Tongue (tissue), 3 donors: ENCODE measurements at places on chromosomes 4 and X. TPM values are rescaled to one million over a fixed set of nuclear protein-coding genes. Genes with fewer than 3 reads are reported as not detected.

DNA sequence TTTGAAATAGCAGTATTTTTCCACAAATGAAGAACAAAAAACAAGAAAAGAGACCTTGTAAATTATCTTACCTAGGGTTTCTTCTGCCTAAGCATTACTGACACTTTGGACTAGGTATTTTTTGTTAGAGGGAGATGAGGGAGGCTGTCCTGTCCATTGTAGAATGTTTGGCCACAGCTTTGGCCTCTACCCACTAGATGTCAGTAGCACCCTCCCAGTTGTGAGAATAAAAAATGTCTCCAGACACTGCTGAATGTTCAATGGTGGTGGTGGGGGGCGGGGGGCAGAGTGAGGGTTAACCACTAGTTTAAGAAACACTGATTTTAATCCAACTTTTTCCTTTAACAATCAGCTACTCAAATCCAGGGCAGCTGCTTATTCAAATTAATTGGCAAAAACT is 25.8 kb downstream of the OTUD4 start:
- peak; percentile 41 for DNase-seq

DNA sequence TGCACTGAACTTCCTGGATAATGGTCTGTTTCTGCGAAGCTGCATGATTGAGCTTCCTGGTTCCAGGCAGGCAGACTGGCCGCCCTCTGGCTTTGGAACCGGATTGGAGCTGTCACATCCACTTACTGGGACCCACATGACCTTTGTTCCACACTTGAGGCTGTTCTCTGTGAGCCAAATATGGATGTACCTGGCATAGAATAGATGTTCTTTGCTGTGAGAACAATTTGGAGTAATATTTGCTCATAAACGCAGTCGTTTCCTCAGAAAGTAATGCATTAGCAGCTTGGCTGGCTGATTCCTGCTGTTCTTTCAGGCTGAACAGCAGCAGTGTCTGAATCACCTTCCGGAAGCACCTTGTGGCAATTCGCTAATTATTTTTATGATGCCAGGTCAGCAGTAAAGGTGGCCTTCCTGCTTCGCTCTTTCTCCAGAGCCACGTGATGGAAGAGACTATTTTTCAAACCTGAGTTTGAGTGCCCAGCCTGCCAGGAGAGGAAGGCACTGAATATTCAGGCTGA is 78.1 kb upstream of the BOD1L1 start:
- no peak for DNase-seq

DNA sequence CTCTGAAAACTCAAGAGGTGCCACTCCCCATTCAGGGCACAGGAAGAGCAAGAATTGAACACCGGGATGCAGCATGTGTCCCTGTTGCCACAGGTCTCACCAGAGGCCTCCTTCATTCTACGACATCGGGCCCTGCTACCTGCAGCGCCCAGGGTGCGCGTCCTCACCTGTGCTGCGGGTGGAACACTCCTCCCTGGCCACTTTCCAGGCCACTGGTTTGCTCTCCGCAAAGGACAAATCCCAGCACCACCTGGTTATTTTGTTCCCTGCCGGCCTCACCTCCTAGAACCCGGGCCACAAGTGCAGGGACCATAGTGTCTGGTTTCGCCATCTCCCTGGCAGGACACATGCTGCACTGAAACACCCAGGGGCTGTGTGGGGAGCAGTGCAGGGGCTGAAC is 14.3 kb upstream of the FAM3A start:
- DNase-seq, result no peak

DNA sequence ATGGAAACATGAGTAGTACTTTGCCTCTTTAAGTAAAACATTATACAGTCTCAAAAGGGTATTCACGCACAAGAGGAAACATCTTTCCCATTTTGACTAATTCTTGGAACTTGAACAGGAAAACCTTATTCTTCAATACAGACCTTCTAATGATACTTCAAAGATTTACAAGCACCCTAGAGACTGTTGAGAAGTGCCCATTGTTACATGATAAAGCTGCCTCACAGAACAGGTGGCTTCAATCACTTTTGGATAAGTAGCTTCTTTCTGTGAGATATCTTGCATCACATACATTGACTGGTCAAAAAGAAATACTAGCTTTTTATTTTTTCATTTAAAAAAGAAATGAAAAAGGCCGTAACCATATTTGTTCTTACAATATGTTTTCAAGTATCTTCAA is 219.4 kb downstream of the EPHA5 start:
- no peak for DNase-seq

DNA sequence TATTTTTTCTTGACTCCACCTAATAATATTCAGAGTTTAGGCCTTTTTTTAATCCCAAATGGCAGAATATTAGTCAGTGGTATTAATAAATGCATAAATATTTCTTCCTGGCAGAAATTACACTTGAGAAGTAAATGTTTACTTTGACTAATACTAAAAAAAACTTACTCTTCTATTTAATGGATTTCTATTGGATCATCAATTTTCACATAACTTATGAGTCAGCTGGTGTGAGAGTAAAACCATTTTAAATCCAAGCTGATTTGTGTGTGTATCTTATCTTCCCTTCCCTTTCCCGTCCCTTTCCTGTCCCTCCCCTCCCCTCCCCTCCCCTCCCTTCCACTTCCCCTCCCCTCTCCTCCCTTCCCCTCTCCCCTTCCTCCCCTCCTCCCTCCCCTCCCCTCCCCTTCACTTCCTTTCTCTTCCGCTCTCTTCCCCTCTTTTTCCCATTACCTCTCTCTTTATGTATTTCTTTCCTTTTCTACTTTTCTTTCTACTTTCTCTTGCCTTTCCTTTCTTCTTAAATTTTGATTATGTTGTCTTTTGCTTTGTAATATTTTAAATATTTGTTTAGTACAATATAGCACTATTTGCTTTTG is 630.1 kb upstream of the EPHA5 start:
- no peak for DNase-seq

- DNase-seq, result no peak
Measured at GRCh38 chr4:176967586-176967985, 174.9 kb upstream of the VEGFC start.

GRCh38 chr4:48258845-48259397 is 10.7 kb downstream of the TEC start:
- DNase-seq, result no peak

DNA sequence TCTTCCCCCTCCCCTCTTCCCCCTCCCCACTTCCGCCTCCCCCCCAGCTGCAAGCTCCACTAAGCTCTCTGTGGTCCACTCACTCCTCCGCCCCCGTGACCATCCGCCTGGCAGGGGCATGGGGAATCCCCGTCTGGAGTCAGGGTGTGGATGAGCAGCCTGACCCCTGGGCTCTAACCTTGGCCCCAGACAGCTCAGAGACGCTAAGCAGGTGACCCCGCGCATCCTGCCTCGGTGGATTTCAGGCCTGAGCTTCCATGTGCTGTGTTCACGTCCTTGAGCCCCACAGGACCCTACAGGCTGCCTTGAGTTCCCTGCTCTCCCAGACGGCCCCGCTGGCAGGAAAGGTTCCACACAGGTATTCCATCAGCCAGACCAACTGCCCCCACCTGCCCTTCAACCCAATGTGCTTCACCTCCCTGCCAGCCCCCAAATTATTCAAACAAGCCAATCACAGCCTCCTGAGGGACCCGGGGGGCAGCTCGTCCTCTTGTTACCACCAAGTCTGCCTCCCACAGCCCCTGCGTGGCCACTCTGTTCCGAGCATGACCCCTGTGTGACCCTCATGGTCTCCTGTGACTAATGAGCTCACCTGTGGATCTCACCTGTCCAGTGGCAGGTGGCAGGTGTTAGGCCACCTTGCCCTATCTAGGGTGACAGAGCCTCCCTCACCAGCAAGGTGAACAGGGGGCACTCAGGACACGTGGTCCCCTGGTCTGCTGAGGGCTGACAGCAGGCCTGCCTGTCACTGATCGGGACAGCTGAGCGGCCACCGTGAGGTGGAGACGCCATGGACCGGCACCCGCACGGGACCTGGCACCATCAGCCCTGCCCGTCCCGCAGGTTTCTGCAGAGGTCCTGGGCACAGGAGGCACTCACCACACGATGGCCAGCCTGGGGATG is 73.2 kb upstream of the MXD4 start:
- no peak for DNase-seq

DNA sequence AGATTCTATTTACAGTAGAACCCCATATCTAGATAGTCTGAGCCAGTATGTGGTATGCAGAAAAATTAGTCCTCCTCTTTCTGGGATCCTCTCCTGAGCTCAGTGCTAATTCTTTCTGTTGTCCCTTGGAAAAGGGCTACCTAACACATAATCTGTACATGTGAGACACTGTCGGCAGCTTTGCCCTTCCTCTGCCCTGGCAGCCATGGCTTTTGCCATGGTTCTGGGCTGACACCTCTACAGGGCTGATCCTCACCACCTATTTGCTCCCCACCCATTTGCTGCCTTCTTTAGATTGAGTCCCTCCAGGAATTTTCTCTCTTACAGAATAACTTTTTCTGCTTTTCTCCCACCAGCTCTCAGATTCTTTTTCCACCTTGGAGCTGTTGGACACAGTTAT is 64.7 kb upstream of the MAP9 start:
- DNase-seq, result no peak

GRCh38 chrX:129738466-129739308 is at the start of gene XPNPEP2:
XPNPEP2 (plus strand) TSS chrX:129738979; CDS start chrX:129739214, 235 bp downstream.
- peak; percentile 87 for DNase-seq

DNA sequence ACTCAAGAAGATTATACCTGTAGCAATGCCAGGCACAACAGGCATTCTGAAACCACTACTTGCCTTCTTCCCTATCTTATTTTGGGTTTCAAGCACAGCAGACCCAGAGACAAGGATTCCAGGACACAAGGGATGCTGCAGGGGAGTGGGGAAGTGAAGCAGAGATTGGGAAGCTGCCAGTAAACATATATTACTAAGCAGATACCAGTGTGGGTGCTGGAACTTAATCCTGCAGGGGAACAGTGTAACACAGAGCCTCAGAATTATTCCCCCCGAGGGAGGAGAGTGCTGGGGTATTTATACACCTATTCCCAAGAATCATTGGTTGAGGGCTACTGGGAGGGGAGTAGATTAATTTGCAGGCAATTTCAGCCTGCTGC is 33.3 kb upstream of the MAML3 start:
- DNase-seq, result no peak

DNA sequence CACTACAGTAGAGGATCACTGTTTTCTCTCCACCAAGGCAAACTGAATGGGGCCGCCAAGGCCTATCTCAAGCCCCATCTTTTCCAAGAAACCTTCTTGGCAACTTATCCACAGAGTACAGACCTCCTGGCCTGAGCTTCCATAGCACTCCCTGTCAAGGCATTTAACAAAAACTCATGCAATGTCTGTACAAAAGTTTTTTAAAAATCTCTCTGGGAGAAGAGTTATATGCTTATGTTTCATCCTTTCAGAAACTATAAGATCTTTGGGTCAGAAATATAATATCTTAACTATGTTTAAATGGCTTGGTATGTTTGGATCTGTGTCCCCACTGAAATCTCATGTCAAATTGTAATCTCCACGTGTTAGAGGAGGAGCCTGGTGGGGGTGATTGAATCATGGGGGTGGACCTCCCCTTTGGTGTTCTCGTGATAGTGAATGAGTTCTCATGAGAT is 13.6 kb downstream of the ADAMTS3 start:
- DNase-seq, result no peak

DNA sequence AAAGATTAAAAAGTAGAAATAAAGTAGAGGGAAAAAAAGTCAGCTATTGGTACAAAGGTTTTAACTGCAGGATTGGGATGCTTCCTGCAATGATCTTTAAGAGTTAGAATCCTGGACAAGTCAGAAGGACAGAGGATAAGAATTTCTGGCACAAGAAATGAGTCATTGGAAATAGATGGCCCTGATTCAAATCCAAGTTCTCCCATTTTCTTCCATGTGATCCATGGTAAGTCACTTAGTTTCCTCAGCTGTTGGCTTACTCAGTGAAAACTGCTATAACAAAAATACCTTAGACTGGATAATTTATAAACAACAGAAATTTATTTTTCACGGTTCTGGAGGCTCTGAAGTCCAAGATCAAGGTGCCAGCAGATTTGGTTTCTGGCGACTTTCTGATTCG is 13.3 kb upstream of the TBC1D19 start:
- no peak for DNase-seq

DNA sequence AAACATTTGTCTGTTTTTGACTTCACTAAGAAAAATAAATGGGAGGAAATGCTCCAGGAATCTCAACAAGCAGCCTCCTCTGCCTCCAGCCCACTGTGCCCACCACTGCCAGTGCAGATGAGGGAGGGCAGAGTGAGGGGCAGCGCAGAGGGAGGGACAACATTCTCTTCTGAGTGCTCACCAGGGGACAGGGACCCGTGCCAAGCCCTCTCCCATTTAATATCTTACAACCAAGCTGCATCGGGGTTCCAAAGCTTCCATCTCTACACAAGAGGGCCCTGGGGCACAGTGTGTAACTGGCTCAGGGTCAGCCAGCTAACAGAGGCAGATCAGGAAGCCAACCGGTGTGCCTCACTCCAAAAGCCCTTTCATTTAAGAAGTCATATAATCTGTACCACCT is 120.4 kb downstream of the NSUN7 start:
- DNase-seq, result no peak

DNA sequence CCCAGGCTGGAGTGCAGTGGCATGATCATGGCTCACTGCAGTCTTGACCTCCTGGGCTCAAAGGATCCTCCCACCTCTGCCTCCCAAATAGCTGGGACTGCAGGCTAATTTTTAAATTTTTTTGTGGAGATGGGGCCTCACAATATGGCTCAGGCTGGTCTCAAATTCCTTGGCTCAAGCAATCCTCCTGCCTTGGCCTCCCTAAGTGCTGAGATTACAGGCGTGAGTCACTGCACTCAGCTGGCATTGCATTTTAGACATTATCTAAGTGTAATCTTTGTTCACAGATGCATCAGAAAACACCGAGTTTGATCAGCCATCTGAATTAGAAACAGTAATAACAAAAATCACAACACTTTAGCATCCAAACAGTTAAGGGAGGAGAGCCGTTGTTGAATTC is 53.4 kb upstream of the CBR4 start:
- no peak for DNase-seq

DNA sequence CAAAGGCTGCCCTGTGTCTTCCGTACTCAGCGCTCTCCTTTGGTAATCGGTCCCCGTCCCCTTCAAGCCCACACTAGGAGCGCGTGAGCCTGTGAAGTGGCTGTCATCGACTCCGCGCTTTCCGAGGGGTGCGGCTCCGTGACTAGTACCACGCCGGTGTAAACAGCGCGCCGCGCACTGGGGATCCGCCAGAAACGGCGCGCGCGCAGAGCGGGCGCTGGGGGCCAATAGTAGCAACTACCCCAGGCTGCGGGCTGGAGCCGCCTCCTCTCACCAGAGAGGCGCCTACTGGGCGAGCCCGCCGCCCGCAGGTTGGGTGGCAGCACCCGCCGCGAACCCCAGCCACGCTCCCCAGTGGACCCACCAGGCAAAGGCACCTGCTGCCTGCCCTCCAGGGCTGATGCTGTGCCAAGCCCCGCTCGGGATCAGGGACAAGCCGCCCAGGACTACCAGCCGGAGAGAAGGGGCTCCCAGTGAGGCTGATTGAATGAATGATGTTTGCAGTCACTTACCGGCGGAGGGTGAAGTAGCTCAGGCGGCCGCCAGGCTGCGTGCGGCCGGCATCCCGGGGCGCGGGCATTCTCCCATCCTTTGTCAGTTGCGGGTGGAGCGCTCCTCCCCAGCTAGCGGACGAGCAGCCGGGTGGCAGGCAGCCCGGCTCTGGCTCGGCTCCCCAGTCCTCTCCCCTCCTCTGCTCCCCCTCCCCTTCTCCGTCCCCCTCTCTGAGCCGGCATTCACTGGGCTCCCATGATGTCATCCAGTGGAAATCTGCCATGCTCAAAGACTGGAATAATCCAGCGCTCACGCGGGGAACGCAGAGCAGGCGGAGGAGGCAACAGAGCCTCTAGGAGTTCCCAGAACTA is 370.3 kb upstream of the SMIM31 start:
- DNase-seq, result peak; percentile 92

MAGEE1 gene
- 2.7 TPM for total RNA-seq

NPNT gene
- total RNA-seq, result 110 TPM

SMIM10L2A gene
- 1.4 TPM for total RNA-seq

AMTN gene
- not detected for total RNA-seq

PABPC5 gene
- 10.7 TPM for total RNA-seq

UGDH gene
- total RNA-seq, result 58.1 TPM
